ENCODE measurements at places on chromosomes 3 and 15. TPM values are rescaled to one million over a fixed set of nuclear protein-coding genes. Genes with fewer than 3 reads are reported as not detected.

ARRDC4 gene
- total RNA-seq, result 1.1 TPM

P2RY1 gene
- 1.1 TPM for total RNA-seq

AAGAB gene
- 35.6 TPM for total RNA-seq

ITPKA gene
- total RNA-seq, result 0.11 TPM

WDR53 gene
- 8.0 TPM for total RNA-seq

TM6SF1 gene
- total RNA-seq, result 19.7 TPM

BCL2A1 gene
- total RNA-seq, result 0.09 TPM

CLDN1 gene
- under 0.01 TPM for total RNA-seq

SEMA3G gene
- 59.4 TPM for total RNA-seq

LSM3 gene
- total RNA-seq, result 6.6 TPM

NPAP1 gene
- not detected for total RNA-seq

CPN2 gene
- not detected for total RNA-seq

SERPINI1 gene
- total RNA-seq, result 1.4 TPM

REC114 gene
- not detected for total RNA-seq

BUB1B gene
- 4.6 TPM for total RNA-seq

CSTA gene
- total RNA-seq, result not detected

SAXO2 gene
- total RNA-seq, result 1.3 TPM

TRPC1 gene
- 1.6 TPM for total RNA-seq

GABRG3 gene
- total RNA-seq, result not detected

SNTN gene
- not detected for total RNA-seq

TBC1D5 gene
- total RNA-seq, result 104 TPM

WDR49 gene
- total RNA-seq, result 0.17 TPM

SPTBN5 gene
- total RNA-seq, result 1.0 TPM
